ENCODE measurements at places on chromosomes 16 and 17.

DNA sequence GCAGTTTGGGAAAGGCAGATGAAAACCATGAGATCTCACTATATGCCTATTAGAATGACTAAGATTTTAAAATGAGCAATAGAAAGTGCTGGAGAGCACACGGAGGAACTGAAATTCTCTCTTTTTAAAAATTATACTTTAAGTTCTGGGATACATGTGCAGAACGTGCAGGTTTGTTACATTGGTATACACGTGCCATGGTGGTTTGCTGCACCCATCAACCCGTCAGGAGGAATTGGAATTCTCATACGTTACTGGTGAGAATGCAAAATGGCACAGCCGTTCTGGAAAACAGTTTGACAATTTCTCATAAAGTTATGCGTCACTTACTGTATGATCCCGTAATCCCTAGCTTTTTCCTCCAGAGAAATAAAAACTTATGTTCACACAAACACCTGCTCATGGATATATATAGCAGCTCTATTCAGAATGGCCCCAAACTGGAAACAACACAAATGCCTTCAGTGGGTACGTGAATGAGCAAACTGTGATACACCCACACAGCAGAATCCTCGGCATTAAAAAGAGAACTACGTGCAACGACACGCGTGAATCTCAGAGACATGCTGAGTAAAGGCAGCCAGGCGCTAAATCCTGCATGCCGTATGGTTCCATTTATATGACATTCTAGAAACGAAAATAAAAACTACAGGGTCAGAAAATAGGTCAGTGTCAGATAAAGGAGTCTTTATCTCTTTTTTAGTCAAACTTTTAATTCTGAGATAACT is 11.8 kb downstream of the PIK3R6 start:
- no peaks in the 10 kb centered on the region for H3K36me3 ChIP-seq
- no peak overlapping the region for H3K4me3 ChIP-seq
- no peak for DNase-seq

DNA sequence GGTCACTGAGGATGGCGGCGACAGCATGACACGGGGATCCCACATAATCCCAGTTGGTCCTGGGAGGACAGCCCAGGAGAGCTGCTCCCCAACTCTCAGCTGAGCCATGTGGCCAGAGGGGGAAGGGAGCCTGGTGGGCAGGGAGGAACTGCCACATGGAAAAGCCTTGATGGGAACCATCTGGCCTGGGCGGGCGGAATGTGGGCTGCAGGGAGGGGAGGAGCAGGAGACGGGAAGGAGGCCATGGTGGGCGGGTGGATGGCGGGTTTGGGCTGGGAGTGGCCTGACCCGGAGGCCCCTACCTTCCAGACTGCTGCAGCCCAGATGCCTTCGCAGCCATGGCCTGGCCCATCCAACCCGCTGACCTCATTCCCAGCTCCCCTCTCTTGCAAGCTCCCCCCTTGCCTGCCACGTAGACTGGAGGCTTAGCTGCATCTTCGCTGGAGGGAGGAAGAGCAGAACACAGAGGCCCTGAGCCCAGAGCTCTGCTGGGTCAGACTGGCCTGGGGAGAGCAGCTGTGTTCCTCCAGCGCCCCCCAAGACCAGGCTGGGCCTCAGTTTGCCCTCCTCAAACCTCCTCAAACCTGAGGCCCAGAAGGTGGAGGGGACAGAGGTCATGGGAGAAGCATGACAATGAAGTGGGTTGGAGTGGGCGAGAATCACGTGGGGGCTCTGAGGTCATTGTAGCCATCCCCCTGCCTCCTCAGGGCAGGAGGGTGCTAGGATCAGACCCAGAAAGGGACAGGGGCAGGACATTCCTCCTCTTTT is 8.2 kb upstream of the COL1A1 start:
- no peaks in the 10 kb centered on the region for H3K27me3 ChIP-seq
- peaks cover 33% of the 10 kb centered on the region for H3K4me1 ChIP-seq
- H3K27ac ChIP-seq: peak overlapping the region; percentile 71
- no peaks in the 10 kb centered on the region for H3K36me3 ChIP-seq

GRCh38 chr16:56448005-56448404 is 3.1 kb downstream of the NUDT21 start:
- peaks cover 11% of the 10 kb centered on the region for H3K4me1 ChIP-seq
- H3K27me3 ChIP-seq: no peaks in the 10 kb centered on the region
- no peak overlapping the region for H3K27ac ChIP-seq
- H3K4me3 ChIP-seq: no peak overlapping the region
- DNase-seq: no peak

- no peak overlapping the region for H3K27ac ChIP-seq
- no peaks in the 10 kb centered on the region for H3K36me3 ChIP-seq
- no peak overlapping the region for H3K4me3 ChIP-seq
- H3K4me1 ChIP-seq: no peaks in the 10 kb centered on the region
- no peaks in the 10 kb centered on the region for H3K27me3 ChIP-seq
- peak; percentile 50 for DNase-seq
Observed at GRCh38 chr16:23801378-23801777, 34.4 kb upstream of the PRKCB start.

GRCh38 chr17:50636804-50637195 is 2.1 kb downstream of the ABCC3 start:
- DNase-seq: no peak
- H3K4me3 ChIP-seq: no peak overlapping the region
- H3K36me3 ChIP-seq: no peaks in the 10 kb centered on the region
- peaks cover 6% of the 10 kb centered on the region for H3K4me1 ChIP-seq
- peaks cover 86% of the 10 kb centered on the region for H3K27me3 ChIP-seq
- H3K27ac ChIP-seq: no peak overlapping the region

DNA sequence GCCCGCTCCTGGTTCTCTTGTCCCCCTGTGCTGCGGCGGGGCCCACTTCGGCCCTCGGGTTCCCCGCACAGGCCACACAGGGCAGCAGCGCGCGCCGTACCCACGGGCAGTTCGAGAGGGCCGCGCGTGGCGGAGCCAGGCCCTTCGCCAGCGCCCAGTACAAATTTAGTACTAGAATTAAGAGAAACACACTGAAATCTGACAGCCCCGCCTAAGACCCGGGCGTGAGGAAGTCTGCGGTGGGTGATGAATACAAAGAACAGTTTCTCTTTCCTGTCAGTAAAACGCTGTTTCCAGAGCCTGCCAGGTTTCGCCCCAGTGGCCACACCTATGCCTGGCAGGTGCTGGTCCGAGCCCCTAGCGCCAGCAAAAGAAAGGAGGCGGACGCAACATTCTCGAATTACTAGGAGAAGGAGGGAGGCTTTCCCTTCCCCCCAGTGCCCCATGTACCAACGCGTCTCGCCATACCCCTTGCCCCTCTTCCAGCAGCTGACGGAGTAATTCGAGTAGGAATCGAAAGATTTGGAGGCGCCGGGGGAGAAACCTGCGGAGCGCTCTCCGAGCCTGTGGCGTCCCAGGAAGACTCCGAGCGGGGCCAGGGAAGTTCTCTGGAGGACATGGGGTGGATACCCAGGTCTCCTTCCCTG is 591 bp upstream of the SLFN5 start:
- H3K4me1 ChIP-seq: peaks cover 15% of the 10 kb centered on the region
- no peaks in the 10 kb centered on the region for H3K36me3 ChIP-seq
- DNase-seq: peak; percentile 51
- no peaks in the 10 kb centered on the region for H3K27me3 ChIP-seq

DNA sequence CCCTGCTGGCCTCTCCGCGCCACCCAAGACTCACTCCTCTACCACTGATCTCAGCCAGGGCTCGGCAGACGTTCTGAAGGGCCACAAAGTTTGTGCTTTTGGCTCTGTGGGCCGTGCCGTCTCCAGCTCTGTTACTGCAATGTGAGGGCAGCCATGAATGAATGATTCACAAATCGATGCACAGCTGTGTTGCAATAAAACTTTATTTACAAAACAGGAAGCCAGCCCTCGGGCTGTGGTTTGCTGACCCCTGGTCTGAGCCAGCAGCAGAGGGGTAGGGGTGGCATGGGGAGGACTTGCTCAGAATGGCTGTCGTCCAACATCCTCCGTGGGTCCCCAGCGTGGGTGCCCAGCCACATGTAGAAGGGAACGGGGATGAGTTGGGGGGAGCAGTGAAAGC is 63.0 kb upstream of the PVALEF start:
- H3K36me3 ChIP-seq: peaks cover 22% of the 10 kb centered on the region
- H3K27ac ChIP-seq: no peak overlapping the region
- no peak overlapping the region for H3K4me3 ChIP-seq
- H3K27me3 ChIP-seq: no peaks in the 10 kb centered on the region

- peaks cover 1% of the 10 kb centered on the region for H3K4me1 ChIP-seq
- no peak overlapping the region for H3K4me3 ChIP-seq
- no peaks in the 10 kb centered on the region for H3K27me3 ChIP-seq
- no peak for DNase-seq
Observed at GRCh38 chr17:50060951-50061712, 5.2 kb downstream of the ITGA3 start.

- H3K4me1 ChIP-seq: peaks cover 1% of the 10 kb centered on the region
- no peak overlapping the region for H3K27ac ChIP-seq
- H3K4me3 ChIP-seq: peak overlapping the region; percentile 68
Observed at GRCh38 chr16:80803339-80804055, 901 bp downstream of the CDYL2 start.

DNA sequence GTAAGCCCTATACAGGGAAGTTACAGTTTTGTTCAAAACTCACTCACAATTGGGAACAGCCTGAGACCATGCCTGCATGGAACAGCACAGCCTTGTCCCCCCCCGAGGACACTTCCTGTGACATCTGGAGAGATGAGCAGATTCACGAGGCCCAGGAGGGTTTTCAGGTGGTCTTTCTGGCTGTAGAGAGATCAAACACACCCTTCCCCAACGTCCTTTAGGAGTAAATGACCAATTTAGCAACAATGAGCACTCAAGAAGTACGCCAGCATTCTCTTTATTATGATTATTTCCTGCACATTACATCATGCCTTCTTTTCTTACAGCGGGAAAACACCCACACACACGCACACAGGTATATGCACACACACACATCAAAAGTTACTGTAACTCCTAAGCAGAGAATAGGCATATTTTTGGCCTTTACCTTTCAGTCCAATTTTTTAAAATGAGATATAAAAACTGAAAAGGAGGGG is 39.0 kb downstream of the ADCY9 start:
- H3K4me3 ChIP-seq: no peak overlapping the region
- H3K27me3 ChIP-seq: no peaks in the 10 kb centered on the region
- no peaks in the 10 kb centered on the region for H3K4me1 ChIP-seq
- no peak for DNase-seq

- H3K27ac ChIP-seq: no peak overlapping the region
- H3K4me1 ChIP-seq: peaks cover 33% of the 10 kb centered on the region
- H3K27me3 ChIP-seq: no peaks in the 10 kb centered on the region
- no peak for DNase-seq
Observed at GRCh38 chr16:89446136-89446974, 44.0 kb downstream of the ANKRD11 start.

DNA sequence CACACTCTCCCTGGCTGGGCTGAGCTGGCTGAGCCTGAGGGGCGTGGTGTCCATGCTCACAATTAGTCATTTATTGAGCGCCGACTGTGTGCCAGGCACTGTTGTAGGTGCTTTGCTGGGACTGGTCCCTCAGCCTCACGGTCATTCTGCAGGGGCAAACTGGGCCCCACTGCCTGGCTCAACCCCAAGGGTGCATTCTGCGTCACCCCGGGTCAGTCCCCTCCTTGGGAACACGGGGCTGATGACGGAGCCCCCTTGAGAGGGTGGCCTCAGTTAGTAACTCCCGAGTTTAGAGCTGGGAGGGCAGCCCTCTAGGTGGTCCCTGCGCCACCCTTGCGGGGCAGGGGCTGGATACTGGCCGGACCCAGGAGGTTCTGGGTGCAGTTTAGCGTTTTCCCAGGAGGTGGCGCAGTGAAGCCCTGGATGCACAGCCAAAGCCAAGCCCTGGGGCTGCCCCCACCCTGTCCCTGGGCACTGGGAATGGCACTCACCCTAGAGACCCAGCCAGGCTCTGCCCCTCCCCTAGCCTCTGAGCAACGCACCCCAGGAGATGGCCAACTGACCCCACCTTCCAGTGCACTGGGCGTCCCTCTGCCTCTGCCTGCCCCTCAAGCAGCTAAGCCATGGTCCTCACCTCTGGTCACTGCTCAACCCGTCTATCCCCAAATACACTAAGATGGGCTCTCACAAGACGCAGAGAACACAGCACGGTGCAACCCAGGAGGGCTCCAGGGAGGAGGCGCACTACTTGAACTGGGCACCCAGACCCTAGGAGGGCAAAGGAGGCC is 243.2 kb upstream of the GSE1 start:
- no peak overlapping the region for H3K4me3 ChIP-seq
- peak; percentile 43 for DNase-seq
- H3K27me3 ChIP-seq: no peaks in the 10 kb centered on the region
- H3K27ac ChIP-seq: no peak overlapping the region

- DNase-seq: no peak
- H3K4me3 ChIP-seq: no peak overlapping the region
Observed at GRCh38 chr16:13063457-13063856, 162.1 kb downstream of the SHISA9 start.

GRCh38 chr17:48543107-48543853 is 1.6 kb downstream of the HOXB2 start:
- peaks cover 38% of the 10 kb centered on the region for H3K27me3 ChIP-seq
- H3K4me3 ChIP-seq: no peak overlapping the region
- DNase-seq: no peak
- no peaks in the 10 kb centered on the region for H3K36me3 ChIP-seq

DNA sequence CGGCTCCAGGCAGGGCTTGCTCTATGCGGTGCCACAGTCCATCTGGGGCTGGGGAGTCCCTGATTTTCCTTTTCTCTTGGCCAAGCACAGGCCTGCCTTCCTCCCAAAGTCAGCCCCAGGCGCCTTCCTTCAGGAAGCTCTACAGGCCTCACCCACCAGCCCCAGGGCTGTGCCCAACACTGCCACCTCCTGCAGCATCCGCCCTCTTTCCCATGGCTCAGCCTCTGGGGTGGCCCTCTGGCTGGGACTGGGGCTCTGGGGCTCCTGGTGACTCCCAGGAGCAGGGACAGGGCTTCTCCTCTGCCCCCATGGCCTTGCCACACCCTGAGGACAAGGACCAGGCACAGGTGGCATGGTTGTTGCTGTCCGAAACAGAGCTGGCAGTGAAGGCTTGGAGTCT is 817 bp downstream of the ITGB4 start:
- H3K27me3 ChIP-seq: peaks cover 8% of the 10 kb centered on the region
- H3K4me3 ChIP-seq: no peak overlapping the region
- no peak for DNase-seq
- no peak overlapping the region for H3K27ac ChIP-seq

DNA sequence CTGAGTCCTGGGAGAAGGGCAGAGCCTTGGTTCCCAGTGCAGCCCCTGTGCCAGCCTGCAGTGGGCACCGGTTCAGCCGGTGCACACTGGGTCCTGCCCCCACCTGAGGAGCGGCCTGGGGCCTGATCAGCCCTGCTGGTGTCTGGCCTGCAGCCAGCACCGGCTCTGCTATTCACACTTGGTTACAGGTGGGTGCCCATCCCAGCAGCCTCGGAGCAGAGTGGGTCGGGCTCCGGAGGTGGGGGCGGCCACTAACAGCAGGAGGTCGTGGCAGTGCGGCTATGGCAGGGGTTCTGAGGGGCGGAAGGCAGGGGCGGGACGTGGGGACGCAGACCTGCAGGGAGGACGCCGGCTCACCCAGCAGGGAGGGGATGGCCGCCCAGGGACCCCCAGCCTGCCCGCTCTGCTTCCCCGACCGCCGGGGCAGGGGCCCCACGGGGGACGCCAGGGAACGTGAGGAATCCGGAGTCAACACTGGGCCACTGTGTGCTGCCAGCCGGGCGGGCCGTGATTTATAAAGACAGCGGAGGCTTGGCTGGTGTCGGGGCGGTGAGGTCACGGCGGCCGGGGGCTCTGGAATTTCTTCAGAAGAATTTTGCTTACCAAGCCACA is 20.3 kb downstream of the METRNL start:
- H3K27me3 ChIP-seq: no peaks in the 10 kb centered on the region
- H3K4me3 ChIP-seq: peak overlapping the region; percentile 9
- no peak for DNase-seq
- peaks cover 12% of the 10 kb centered on the region for H3K36me3 ChIP-seq
- H3K27ac ChIP-seq: no peak overlapping the region
- H3K4me1 ChIP-seq: peaks cover 9% of the 10 kb centered on the region
